ENCODE measurements at places on chromosomes 12 and 14.
A peak's percentile ranks its signal among the peaks of the same experiment; 100 is the strongest.

DNA sequence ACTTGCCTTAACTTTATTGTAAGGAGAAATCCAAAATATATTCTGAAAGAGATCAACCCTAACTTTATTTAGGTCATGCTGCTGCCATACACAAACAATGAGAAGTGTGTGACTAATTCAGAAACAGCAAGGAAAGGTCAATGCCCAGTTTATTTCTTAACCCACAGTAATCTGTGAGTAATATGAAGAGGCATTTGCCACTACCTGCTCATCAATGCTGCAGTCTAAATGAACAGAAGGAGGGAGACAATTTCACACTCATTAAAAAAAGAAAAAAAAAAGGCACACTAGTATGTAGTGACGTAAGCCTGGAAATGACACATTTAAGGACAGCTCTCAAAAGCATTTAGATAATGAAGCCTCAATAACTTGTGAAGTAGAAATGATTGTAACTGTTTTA is 90.5 kb upstream of the FOXN3 start:
- DNase-seq, result no peak

DNA sequence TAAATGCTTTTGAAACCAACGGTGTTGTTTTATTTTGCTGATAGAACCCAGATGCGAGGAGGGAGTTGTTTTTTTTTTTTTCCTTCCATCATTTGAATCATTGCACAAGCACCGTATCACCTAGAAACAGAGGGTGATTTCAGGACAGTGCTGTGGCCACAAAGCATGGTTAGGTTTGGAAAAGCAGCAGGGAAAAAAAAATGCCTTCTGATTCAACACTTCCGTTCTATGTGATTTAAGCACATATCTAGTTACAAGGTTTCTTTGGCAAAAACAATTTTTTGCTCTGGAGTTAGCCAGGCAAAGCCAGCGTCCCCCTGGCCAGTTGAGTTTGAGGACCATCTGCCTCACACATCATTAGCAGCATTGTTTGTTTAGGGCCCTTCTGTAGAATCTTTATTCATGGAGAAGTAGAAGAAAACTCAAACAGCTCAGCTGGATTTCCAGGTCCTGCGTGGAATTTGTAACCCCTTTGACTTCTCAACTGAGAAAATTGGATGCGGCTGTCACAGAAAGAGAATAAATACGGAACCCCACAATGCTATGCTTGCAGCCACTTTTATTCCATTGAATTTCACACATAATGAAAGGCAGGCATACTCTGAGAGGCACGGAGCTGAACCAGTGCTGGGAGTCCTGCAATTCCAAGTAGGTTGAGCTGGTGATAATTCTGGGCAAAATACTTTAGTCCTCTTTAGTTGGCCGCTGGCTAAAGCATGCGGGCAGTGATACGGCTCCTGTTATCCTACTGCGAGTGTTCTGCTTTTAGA is 17.0 kb upstream of the WNT5B start:
- peak; percentile 17 for DNase-seq

GRCh38 chr12:71007020-71007419 is 86.5 kb upstream of the PTPRR start:
- DNase-seq, result no peak

DNA sequence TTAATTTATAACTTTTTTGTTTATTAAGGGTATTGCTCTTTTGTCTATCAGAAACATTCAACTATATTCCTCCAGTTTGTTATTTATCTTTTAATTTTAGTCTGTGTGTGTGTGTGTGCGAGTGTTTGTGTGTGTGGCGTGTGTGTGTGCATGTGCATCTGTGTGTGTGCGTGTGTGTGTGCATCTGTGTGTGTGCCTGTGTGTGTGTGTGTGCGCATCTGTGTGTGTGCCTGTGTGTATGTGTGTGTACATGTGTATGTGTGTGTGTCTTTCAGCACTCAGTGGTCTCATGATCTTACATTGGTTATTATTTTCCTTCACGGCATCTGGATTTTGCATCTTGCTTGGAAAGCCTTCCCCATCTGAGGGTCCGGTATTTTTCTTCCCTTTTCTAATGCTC is 281.1 kb upstream of the RTL1 start:
- no peak for DNase-seq

- no peak for DNase-seq
These were observed 8.6 kb upstream of the USP15 start for GRCh38 chr12:62251609-62251958.

DNA sequence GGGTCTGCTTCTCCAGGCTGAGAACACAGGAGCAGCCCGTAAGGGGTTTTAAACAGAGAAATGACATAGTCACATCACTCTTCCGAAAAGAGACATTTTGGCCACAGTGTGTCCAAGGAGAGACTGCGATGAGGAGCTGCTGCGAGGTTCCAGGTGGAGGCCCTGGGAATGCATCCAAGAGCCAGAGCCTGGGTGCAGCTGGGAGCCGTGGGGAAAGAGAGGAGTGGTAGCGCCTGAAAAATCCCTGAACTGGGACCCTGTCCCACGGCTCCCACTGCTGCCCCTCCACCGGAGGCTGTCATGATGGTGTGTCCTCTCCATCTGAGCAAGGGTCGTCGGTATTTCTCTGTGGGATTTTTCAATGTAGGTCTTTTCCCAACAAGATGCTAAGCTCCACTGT is 146.9 kb downstream of the BCL11B start:
- no peak for DNase-seq

- no peak for DNase-seq
These were observed 56.7 kb upstream of the NR2C1 start for GRCh38 chr12:95130096-95130495.

DNA sequence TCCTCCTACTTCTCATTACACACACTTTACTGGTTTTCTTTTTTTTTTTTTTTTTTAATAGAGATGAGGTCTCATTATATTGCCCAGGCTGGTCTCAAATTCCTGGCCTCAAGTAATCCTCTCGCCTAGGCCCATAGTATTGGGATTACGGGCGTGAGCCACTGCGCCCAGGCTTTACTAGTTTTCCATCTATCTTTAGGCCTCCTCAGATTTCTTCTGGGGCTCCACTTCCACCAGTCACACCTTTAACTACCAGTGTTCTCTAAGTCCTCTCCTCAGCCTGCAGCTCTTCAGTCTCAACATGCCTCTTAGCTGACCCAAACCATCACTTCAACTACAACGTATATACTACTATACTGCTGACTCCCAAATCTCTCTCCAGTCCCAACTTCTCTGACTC is 10.4 kb downstream of the R3HDM2 start:
- DNase-seq, result no peak
